ENCODE measurements at places on chromosomes 7 and 10.

DNA sequence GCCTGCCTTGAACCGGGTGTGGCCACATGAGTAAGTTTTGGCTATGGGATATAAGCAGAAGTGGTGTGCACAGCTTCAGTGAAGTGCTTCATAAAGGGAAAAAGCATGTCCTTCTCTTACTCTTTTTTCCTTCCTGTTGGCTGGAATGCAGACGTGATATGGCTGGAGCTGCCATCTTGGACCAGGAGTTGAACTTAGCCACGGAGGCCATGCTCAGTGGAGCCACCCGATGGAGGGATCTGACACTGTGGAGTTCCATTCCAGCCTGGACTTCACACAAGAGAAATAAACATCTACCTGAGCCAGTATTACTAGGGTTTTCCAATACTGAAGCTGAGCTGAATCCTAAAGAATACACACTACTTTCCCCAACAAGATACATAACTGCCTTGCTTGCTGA lies 52.3 kb downstream of the CCDC3 start:
- no peak for DNase-seq

- DNase-seq, result no peak
Measured at GRCh38 chr7:11858622-11859302, 26.8 kb upstream of the THSD7A start.

DNA sequence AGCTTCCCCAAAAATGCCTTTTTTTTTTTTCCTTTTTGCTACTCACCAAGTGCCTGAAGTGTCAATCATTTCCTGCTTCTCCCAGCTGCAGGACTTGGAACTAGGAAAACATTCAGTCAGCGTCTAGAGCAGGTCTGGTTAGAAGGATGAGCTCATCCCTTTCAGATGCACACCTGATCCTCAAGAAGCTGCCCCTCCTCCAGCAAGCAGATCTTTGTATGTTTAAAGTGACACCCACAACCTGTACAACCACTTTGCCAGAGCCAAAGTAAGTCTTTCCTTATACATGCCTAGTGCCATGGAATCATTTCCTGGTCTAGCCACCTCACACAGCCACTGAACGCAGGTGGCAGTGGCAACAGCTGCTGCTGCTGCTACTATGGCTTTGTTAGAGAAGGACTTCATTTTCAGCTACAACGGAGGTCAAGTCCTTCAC lies 10.4 kb upstream of the USP54 start:
- DNase-seq, result no peak

- peak; percentile 26 for DNase-seq
Measured at GRCh38 chr7:129298268-129298893, 73.6 kb downstream of the AHCYL2 start.

DNA sequence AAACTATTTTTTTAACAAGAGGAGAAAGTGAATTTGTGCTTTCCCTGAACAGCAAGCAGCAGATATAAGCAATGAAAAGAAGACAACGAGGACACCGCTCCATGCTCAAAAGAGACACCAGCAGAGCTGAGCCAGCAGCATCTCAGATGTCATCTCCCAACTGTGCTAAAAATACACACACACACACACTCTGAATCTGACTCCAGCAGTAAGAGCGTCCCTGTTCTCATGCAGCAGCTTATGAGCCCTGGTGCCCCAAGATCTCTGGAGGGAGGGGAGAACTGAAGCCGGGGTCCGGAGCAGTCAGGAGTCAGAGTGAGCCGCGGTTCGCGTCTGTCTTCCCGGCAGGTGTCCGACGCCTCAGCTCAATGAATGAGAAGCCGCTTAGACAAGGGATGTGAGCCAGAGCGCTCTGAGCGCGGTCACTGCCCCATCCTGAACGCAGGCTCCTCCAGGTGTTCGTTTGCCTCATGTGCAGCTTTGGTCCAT lies 49.2 kb downstream of the SVIL start:
- DNase-seq, result no peak

DNA sequence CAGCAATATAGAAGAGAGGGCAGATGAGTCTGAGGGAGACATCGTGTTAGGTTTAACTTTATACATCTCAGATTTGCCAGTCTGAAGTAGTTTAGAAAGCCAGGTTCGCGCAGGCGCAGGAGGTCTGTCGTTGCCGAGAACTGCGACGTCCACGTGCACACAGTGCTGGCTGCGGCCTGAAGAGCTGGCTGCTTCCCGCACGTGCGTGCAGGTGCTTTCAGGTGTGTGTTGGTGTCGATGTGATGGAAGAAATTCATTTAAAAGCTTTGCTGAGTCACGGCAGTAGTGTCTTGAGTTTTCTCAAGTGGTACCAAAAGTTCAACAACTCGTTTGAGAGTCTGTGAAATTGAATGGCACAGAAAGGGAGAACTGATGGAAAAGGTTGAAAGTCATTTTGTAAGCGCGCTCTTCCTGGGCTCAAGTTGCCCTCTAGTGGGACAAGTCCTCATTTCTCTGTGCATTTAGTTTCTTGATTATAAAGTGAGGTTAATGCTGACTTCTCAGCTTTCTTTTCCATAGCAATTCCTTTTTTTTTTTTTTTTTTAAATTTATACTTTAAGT lies 18.6 kb downstream of the WDR37 start:
- DNase-seq, result no peak

DNA sequence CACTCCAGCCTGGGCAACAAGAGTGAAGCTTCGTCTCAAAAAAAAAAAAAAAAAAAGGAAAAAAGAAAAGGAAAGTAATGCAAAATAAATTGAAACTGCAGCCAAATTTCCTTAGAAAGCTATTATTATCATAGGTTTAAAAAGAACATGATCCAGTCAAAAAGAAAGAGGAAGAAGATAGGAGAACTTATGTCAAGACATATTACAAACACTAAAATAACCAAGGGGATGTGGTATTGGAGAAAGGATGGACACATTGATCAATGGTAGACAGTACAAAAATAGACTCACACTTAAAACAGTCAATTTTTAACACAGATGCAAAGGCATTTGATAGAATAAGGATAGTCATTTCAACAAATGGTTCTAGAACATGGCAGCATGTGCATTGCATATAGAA lies 27.3 kb upstream of the PFKP start:
- DNase-seq, result no peak

- DNase-seq, result peak; percentile 8
Measured at GRCh38 chr10:118543714-118544400, 51.6 kb downstream of the PRLHR start.

DNA sequence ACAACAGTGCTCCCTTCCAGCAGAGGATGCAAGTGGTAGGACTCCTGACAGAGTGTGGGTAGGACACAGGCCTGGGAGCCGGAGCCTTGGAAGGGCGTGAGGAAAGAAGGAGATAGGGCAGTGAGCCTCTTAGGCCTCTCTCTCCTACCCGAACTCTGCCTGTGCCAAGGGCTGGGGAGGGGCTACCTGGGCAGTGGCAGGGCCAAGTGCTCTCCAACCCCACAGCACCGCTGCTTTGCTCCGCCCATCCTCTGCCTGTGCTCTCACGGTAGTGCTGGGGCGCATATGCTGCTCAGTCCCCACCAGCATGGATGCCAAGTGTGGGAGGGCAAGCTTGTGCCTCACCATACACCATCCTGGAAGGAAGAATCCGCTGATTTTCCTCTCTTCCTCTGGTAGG lies 7.5 kb downstream of the FAM131B start:
- no peak for DNase-seq

DNA sequence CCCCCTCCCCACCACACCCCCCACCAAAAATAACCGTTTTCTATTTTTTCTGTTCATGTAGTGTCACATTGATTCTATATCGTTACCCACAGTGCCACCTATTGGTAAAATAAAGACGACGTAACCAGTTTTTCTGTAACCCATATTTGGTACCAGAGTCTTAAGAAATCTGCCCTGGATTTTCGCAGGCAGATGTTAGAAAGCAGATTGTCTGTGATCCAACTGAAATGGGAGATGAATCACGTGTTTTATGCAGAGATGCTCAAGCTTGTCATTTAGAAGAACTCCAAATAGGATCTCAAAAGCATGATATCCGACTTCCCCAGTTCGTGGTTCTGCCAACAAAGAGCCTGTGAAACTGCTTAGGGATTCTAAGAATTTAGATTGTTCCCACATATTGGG lies 261.1 kb upstream of the CSTF2T start:
- DNase-seq, result no peak

GRCh38 chr10:68603766-68604165 lies 43.6 kb downstream of the TET1 start:
- DNase-seq, result no peak

DNA sequence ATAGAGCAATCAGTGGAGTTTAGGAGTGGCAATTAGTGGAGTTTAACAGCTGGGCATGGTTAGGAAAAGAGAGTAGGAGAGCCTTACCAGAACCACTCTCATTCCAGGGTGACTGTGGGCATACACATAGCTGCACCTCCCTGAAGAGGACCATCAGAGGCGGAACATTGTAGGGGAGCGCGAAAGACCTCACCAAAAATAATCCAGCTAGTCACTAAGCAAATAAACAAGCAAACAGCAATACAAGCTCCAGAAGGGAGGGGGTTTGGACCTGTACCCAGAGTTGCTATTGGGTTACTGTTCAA lies 4.1 kb upstream of the NACAD start:
- DNase-seq, result no peak

GRCh38 chr7:29255906-29256692 lies 61.5 kb downstream of the CHN2 start:
- DNase-seq, result no peak

GRCh38 chr10:33240931-33241330 lies 93.5 kb downstream of the NRP1 start:
- no peak for DNase-seq

DNA sequence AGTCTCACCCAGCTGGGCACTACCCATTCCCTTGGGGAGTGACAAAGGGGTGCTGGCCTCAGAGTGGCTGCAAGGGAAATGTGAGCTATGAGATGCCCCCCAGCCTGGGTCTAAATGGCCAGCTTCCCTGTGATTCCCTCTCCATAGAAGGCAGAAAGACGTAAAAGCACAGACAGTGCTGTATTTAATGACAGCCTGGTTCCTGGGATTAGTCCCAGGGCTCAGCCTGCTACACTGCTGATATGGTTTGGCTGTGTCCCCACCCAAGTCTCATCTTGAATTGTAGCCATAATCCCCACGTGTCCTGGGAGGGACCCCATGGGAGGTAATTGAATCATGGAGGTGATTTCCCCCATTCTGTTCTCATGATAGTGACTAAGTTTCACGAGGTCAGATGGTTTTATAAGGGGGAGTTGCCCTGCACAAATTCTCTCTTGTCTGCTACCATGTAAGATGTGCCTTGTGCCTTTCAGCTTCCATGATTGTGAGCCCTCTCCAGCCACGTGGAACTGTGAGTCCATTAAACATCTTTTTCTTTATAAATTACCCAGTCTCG lies 23.9 kb upstream of the CALN1 start:
- no peak for DNase-seq

GRCh38 chr10:80356989-80357850 lies 639 bp downstream of the DYDC2 start:
- no peak for DNase-seq

DNA sequence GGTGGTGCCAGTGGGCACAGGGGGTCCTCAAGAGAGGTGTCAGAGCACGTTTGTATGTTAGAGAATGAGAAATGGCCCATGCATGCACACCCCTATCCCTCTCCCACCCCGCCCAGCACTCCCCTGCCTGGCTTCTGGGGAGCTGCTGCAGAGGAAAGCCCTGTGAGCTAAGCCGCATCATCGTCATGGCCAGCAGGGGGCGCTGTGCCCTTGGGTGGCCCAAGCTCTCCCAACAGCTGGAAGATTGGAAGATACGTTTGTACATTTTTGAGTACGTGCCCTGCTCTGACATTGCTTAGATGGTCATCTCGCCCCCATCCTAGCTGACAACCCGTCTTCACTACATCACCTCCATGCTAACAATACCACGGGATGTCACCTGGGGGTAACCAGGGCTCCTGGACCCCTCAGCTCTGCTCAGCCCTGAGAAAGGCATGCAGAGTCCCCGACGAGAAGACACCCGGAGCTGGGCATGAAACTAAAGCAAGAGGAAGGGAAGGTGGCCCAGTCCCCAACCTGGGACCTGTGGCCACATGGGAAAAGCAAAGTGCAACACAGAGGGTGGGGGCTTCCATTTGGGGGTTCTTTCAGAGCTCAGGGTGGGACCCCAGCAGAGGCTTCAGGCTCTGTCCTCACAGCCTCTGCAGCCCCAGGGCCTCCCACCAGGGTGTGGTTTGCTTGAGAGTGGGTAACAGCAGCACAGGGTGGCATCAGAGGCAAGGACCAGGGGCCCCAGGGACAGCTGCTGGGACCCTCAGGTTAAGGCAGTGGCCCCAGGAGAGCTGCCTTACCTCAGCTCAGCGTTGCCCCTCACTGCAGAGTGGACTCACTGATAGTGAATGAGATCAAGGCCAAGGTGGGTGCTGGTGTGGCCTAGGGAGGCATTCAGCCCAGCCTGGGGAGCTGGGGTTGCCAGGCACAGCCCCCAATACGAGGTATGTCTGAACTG lies 136.6 kb downstream of the PTPN20 start:
- peak; percentile 69 for DNase-seq

DNA sequence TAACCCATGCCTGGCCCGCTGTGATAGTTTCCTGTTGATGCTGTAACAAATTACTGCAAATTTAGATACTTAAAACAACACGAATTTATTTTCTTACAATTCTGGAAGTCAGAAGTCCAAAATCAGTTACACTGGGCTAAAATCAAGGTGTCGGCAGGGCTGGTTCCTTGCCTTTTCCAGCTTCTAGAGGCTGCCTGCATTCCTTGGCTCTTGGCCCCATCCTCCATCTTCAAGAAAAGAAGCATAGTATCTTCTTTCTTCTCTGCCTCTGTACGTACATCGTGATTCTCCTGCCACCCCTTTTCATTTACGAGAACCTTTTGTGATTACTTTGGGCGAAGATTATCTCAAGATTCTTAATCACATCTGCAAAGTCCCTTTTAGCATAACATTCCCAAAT lies 1.6 kb upstream of the TIAL1 start:
- no peak for DNase-seq

Measured in activated CD4-positive, alpha-beta T cell treated with anti-CD3 and anti-CD28 coated beads for 24 hours (primary cell).